ENCODE measurements at places on chromosomes 2 and 18. TPM values are rescaled to one million over a fixed set of nuclear protein-coding genes. Genes with fewer than 3 reads are reported as not detected.

GRCh38 chr2:193462411-193462810 is 1267.7 kb upstream of the TMEFF2 start:
- no peak for DNase-seq

GRCh38 chr2:10321622-10322021 is 18.9 kb downstream of the HPCAL1 start:
- no peak for DNase-seq

DNA sequence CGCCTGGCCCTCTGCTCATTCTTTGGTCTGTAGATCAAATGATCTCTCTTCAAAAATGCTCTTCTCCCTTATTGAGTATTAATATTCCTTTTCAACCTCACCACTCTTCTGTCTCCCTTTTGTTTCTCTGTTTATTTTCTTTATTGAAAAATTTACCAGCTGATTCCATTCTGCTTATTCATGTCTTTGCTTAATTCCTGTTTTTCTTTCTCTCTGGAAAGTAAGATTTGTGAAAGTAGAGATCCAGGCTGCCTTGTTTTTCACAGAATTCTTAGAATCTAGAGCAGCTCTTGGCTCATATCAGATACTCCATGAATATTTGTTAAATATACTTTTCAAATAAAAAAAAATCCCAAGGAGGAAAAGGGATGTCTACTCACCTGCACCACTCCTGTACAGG is 157.0 kb downstream of the DOCK10 start:
- DNase-seq, result no peak

GRCh38 chr2:200929334-200930249 is 33.9 kb downstream of the ORC2 start:
- DNase-seq, result no peak

DNA sequence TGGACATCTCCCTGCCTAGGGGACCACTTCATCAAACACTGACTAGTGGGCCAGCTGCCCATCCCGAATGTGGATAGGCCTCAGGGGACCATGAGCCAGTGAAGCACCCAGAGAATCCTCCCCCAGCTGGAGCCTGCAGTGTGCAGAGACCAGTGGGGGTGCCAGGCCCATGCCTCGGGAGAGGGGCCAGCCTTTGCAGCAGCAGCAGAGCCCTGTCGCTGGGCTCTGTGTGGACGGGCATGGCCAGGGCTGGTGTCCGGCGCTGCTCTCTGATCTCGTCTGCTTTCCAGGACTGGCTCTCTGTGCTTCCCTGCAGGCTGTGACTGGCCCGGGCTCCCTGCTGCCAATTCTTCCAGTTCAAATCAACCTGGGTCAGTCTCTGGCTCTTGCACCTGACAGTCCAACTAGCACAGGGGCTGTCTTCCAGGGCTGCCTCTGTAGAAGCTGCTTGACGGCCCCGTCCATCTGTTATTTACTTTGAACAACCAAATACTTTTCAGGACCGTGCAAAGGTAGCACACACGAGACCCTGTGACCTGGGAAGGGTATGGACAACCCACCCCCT is 11.4 kb downstream of the KCNIP3 start:
- DNase-seq, result no peak

DNA sequence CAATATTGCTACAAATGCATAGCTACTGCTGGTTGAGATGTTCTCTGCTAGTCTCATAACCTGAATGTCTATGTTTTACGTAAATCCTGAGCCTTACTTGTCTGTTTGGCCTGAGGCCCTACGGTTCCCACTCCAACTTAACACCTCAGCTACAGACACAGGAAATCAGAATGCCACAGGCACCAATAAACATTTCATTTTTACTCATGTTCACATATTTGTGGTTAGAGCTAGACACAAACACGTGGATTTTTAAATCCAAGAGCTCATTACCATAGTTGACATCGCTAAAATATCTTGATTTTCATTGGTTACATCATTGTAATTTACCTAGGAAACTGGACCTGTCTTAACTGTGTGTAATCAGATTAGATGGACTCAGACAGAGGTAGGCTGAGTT is 263.8 kb upstream of the CDH19 start:
- no peak for DNase-seq

The LIMS3 gene
- total RNA-seq, result 0.74 TPM
